ENCODE measurements at places on chromosomes 4 and X.

GRCh38 chr4:113397114-113397701 is 347.8 kb downstream of the ANK2 start:
- DNase-seq, result no peak

DNA sequence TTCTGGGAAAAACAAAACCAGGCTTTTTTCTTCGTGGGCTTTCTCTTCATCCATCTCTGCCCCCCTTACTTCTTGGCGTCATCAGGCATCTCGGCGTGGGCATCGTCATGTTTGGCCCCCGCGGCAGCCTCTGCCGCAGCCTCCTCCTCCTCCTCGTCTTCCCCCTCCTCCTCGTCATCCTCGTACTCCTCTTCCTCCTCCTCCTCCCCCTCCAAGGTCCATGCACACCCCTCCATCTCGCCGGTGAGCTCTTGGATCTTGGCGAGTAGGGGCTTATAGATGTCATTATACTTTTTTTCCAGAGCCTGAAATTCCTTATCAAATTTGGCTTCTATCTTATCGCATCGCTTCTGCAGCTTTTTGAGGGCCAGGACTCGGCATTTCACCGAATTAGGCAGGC is 488 bp downstream of the NAP1L5 start:
- DNase-seq, result no peak

DNA sequence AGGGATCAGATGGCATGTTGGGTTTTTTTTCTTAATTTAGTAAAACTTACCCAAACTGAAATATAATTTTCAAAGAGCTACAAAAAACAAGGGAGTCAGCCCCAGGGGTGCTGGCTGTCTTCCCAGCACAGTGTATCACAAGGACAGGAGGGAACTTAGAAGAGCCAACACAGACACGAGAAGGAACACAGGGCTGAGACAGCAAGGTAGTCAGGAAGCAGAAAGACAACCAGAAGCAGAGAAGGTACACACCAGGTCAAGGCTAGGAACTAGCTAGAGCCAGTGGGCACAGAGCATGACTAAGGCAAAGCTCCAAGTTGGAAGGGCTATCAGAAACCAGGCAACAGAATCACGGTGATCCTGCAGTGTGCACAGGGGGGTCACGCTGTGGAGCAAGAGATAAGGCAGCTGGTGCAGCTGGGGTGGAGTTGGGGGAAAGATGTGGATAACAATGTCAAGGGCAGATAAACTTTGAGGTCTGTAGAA is 168.7 kb downstream of the NR3C2 start:
- DNase-seq, result peak; percentile 9

- no peak for DNase-seq
Observed at GRCh38 chr4:122313006-122313646, 65.7 kb upstream of the ADAD1 start.

DNA sequence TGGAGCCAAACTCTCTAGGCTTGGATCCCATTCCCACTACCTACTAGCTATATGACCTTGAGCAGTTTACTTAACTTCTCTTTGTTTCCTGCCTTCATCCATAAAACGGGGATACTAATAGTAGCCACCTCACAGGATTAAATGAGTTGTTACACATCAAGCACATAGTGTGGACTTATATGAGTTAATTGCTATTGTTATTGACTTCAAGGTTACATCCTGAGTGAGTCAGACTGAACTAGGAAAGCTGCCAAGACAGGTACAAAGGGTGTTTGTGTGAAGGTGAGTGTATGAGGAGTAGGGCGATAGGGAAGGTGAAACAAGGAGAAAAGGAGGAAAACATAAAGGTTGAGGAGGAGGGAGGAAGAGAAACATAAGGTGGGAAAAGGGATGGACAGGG is 32.2 kb downstream of the TFDP3 start:
- DNase-seq, result no peak

DNA sequence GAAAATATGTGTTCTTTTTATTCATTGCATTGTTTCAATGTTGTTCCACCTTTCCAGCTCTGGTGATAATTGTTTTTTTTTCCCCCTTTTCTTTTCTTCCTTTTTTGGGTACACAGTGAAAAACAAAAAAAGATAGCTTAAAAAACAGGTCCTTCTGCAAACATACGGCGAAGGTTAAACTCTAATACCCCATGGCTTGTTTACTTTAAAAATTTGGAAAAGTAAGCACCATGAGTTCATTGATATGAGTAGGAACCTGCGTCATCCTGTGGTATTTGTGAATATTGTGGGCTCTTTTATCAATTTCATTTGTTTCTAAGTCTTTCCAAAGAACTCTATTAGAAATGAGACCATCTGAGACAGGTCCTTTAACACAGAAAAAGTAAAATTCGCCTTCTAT is 123.5 kb downstream of the CHRNA9 start:
- DNase-seq, result no peak

DNA sequence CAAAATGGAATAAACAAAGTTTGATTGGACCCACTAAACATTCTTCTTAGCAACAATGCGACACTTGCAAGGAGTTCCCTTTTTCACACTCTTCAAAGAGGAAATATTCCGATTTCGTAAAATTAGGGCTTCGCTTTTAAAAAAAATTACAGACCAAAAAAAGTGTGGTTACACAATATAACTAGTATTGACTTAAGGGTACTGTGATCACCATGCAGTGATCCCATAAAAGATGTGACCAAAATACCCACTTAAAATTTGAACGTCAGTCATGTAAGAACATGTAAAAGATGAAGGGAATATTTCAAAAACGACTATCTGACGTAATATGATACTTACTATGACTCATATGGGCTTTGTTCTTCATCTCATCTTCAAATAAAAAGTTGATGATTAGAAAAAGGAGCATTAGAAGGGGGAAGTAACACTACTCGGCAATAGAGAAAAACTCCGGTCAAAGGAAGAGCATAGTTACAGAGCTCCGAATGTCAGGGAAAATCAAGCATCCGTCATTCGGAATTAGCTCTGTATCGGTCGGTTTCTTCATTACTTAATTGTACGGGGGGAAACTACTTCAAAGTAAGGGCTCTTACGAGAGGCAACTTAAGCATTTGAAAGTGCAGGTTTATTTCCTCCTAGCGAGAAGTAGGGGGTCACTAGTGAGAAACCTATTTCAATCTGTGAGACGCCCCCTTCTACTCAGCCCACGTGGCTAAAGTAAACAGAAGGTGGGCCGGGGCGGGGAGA is 1.3 kb upstream of the TET2 start:
- no peak for DNase-seq

GRCh38 chr4:53598901-53599300 is 7.6 kb upstream of the LNX1 start:
- no peak for DNase-seq

DNA sequence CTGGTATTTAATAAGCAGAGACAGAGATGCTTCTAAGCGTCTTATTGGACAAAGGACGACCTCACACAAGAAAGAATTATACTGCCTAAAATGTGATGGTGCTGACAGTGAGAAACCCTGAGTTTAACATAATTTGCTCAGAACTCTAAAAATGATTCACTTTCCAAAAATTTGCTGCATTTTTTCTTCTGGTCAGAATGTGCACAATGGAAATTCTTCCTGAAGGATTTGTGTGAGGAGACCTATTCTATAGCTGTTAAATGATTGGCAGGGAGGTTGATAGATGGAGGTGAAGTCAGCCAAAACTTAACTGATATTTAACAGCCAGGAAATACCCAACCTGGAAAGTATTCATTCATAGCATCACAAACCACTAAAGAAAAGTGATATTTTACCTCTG is 1.7 kb downstream of the MAGEC3 start:
- no peak for DNase-seq

- no peak for DNase-seq
Observed at GRCh38 chrX:10474913-10475568, 145.3 kb downstream of the MID1 start.

- DNase-seq, result no peak
Observed at GRCh38 chr4:14165222-14165920, 537.8 kb upstream of the BOD1L1 start.

DNA sequence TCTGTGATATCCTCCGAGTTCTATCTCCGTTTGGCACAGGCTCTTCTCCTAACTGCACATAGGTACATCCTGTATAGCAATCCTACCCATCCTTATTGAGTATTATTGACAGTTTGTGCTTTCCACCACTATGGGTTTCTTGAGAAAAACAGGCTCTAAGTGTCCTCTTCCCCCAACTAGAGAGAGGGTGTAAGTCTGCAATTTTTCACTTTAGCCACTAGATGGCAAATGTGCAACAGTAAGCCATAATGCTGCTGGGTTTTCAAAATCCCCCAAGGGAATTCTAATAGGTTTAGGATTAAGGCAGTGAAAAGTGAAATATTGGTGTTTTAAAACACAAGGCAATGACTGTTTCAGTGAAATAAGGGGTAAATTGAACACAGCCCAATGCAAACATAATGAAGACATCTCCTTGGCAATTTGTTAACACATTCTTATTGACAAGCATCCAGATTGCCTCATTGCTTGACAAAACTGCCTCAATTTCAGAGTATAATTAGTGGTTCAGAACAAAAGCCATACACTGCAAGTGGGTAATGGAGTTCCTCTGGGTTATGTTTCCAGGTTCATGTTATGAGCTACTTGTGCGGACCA is 239.0 kb upstream of the HTR2C start:
- peak; percentile 49 for DNase-seq

GRCh38 chr4:184688447-184688846 is 38.9 kb downstream of the PRIMPOL start:
- no peak for DNase-seq

- DNase-seq, result no peak
Observed at GRCh38 chr4:26856906-26857277, 3.7 kb upstream of the STIM2 start.

DNA sequence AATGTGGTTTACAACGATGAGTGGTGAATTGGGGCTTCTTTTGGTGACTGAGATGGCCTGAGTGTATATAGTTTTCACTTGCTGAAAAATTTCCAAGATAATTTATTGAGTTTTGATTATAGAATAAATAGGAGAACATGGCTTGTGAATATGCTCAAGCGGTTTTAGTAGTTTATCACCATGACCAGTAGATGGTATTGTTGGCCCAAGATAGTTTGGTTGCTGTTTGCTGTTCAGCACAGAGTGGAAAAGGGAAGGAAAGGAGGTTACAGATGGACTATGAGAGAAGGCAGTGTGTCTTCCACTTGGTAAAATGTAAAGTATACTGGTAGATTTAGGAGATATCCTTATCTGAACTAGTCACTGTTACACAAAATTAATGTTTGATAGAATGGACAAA is 55.8 kb upstream of the POU4F2 start:
- DNase-seq, result no peak

DNA sequence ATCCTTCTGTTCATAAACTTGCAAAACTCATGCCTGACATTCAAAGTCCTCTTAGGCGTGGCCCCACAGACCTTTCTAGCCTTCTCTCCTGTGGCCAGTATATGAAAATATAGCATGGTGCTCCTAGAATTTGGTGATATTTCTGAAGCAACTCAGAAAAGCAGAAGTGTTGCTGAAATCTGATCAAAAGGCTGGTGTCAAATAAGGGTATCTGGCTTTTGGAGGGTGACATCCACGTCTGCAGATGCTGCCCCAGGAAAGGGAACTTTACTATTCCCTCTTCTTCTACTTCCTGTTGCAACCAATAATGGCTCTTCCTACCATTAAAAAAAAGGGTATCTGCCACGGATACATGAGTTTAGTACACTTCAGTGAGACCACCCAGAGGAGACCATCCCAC is 83.9 kb upstream of the RPS6KA3 start:
- no peak for DNase-seq

DNA sequence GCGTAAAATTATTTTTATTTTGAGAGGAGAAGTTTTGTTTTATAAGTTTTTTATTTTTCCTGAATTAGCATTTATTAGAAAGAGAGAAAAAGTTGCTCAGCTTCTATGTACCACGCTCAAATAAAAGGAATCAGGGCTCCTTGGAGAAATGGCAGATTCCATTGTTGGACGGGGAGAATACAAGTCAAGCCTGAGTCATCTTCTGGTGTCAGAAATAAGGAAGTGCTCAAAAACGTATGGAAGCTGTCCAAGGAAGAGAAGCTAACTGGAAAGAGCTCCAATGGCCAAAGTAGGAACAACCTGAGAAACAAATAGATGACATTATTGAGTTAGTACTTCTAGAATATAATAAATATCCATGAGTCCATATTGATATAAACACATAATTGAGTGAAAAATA is 89.3 kb upstream of the NEIL3 start:
- no peak for DNase-seq

- DNase-seq, result no peak
Observed at GRCh38 chr4:80585542-80585941, 250.0 kb downstream of the CFAP299 start.

- no peak for DNase-seq
Observed at GRCh38 chr4:108772402-108772801, 9.5 kb upstream of the ETNPPL start.

GRCh38 chr4:99640676-99641075 is 17.0 kb downstream of the C4orf54 start:
- DNase-seq, result no peak

DNA sequence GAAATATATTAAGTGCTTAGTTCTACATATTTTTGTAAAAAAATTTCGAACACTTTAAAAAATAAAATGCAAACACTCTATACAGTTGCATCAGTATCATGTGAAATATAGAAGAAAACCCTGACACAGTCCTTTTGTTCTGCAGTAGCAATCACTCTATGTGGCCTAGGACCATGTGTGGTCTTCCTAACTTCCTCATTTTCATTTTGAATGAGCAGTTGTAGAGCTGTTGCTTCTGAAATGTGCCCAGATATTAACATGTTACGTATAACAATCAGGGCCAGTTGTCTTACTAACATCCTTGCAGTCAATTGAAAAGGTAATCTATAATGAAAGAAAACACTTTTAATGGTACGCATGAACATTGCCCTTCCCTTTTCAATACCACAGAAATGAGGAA is 107.9 kb downstream of the ZNF827 start:
- DNase-seq, result no peak

GRCh38 chr4:110769578-110769977 is 146.7 kb upstream of the PITX2 start:
- no peak for DNase-seq

DNA sequence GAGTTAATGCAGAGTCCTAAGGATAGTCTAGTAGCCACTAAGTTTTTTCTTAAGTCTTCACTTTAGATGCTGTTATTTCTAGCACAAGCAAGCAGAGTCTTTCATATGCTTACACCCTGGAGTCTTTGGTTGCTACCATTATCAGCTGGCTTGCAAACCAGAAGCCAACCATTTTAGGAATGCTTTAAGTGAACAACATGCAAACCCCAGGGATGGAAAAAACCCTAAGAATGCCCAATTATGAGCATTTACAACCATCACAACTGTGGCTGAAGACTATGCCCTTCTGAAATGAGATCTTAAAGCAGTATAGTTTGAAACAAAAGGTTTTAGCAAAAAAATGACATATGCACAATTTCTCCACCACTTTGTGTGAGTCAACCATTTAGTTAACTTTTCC is 6.6 kb downstream of the MID1IP1 start:
- no peak for DNase-seq

DNA sequence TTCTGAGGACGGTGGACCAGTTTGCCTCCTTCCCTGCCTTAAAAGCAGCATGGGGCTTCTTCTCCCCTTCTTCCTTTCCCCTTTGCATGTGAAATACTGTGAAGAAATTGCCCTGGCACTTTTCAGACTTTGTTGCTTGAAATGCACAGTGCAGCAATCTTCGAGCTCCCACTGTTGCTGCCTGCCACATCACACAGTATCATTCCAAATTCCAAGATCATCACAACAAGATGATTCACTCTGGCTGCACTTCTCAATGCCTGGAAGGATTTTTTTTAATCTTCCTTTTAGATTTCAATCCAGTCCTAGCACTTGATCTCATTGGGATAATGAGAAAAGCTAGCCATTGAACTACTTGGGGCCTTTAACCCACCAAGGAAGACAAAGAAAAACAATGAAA is 255.3 kb downstream of the RAPGEF2 start:
- no peak for DNase-seq

All from HEK293T (cell line).